Upper lobe of right lung (tissue), 1 donor: ENCODE measurements at places on chromosomes 5 and 9.

- DNase-seq, result no peak
These were observed 52.6 kb upstream of the FANCC start for GRCh38 chr9:95370064-95370463.

GRCh38 chr9:138071731-138072130 is 194.1 kb downstream of the CACNA1B start:
- no peak for DNase-seq

DNA sequence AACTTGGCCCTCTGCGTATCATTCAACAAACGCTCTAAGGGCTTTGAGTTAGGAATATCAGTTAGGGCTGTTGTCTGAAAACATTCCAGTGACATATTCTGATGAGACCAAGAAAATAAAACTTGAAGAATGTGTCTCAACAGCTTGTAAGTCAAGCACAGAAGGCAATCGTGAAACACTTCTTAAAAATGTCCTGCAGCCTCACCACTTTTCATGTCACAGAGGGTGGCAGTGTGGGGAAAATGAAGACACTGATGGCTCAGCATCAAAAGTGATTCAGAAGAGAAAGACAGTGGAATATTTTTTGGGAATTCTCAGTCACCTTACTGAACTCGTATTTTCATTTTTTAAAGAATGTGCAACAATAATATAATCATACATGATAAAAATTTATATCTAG is 247.3 kb downstream of the CTNND2 start:
- DNase-seq, result no peak

DNA sequence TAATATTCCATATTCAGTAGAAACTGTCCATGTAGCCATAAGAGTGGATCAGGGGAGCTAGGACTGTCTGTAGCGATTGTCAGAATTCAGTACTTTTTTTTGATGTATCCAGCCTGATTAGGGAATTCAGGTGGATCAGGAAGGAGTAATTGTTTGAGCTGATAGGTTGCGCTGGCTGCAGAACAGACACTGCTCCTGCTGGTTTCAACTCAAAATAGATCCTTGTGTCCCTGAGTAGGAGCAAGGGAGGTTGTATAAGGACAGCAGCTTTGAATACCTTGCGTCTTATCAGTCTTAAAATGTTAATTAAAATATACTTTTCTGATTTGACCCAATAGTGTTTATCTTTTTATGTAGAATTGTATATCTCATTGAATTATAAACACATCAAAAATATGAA is 229.6 kb downstream of the KDM4C start:
- no peak for DNase-seq

GRCh38 chr9:38529317-38529716 is 91.1 kb downstream of the ANKRD18A start:
- DNase-seq, result no peak

GRCh38 chr9:128916204-128916603 is 4.6 kb upstream of the PHYHD1 start:
- peak; percentile 84 for DNase-seq
